ENCODE measurements at places on chromosomes 5 and 9. TPM values are rescaled to one million over a fixed set of nuclear protein-coding genes. Genes with fewer than 3 reads are reported as not detected.

EGFLAM gene
- total RNA-seq = 132 TPM

ZNF366 gene
- 13.8 TPM for total RNA-seq

EDIL3 gene
- 3.7 TPM for total RNA-seq

IFNA21 gene
- not detected for total RNA-seq

ACTBL2 gene
- total RNA-seq = not detected

PCDHGA8 gene
- 0.87 TPM for total RNA-seq

SLC28A3 gene
- total RNA-seq = 0.10 TPM

EEIG1 gene
- 12.8 TPM for total RNA-seq

GRCh38 chr9:92696619-92697018 lies 26.7 kb upstream of the IPPK start:
- no peak for DNase-seq

GRCh38 chr9:72415163-72415562 lies 50.2 kb upstream of the ZFAND5 start:
- DNase-seq = no peak

GRCh38 chr5:167417662-167418061 lies 873.8 kb upstream of the WWC1 start:
- no peak for DNase-seq

- DNase-seq = no peak
Measured at GRCh38 chr5:153885141-153885540, 153.6 kb downstream of the FAM114A2 start.

GRCh38 chr9:104747565-104748358 lies at the start of gene NIPSNAP3A:
NIPSNAP3A (plus strand) TSS chr9:104747683; CDS start chr9:104747793, 110 bp downstream.
- peak; percentile 95 for DNase-seq

GRCh38 chr9:86515221-86515620 lies 161.0 kb upstream of the TUT7 start:
- no peak for DNase-seq

- no peak for DNase-seq
Measured at GRCh38 chr5:93967923-93968322, 226.5 kb upstream of the POU5F2 start.

- DNase-seq = no peak
Measured at GRCh38 chr9:77898864-77899263, 132.7 kb downstream of the GNAQ start.

- no peak for DNase-seq
Measured at GRCh38 chr5:110760158-110760557, 21.4 kb downstream of the SLC25A46 start.

DNA sequence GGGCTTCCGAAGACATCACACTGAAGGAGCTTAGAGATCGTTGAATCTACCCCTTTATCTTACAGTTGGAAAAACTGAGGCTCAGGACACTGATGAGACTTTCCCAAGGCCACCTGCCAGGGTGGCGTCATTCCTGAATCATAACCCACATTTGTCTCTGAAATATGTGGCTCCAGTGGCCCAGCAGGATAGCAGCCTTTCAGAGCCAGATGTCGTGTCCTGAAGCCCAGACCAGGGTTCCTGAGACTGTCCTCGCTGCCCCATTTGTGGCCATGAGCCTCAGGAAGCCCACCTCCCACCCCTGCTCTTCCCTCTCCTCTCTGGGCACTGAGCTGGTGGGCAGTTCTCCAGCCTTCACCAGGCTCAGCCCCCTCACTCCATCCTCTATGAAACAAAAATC lies 2.4 kb downstream of the HMCN2 start:
- peak; percentile 28 for DNase-seq

DNA sequence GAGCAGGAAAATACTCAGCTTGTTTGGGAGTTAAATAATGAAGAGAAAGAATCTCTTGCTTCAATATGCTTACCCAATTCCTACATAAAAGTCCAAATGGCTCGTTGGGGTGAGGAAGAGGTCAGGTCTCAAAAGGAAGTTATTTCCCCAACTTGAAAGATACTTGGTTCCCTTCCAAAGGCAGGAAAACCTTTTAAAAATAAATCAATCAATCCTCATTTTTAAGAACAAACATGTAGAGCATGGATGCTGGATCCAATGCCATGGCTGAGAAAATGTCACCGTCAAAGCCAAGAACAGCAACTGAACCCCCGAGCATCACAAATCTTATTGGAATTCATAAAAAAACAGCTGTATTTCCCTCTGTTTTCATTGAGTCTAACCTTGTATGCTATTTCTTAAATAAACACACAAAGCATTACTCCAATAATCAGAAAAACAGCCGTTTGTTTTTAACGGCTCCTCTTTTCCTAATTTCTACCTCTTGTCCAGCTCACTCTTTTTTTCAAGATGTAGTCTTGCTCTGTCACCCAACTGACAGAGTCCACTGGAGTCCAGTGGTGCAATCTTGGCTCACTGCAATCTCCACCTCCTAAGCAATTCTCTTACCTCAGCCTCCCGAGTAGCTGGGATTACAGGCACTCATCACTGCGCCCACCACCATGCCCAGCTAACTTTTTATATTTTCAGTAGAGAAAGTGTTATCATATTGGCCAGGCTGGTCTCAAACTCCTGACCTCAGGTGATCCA lies 140.7 kb downstream of the GNA14 start:
- DNase-seq = no peak

DNA sequence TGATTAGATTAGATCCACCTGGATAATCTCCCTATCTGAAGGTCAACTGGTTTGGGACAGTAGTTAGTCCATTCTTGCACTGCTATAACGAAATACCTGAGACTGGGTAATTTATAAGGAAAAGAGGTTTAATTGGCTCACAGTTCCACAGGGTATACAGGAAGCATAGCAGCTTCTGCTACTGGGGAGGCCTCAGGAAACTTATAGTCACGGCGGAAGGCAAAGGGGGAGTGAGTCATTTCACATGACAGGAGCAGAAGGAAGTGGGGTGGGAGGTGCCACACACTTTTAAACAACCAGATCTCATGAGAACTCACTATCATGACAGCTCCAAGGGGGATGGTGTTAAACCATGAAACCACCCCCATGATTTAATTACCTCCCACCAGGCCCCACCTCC lies 9.9 kb downstream of the C9orf40 start:
- DNase-seq = no peak

- DNase-seq = peak; percentile 9
Measured at GRCh38 chr5:180296771-180297170, 4.9 kb upstream of the MAPK9 start.

DNA sequence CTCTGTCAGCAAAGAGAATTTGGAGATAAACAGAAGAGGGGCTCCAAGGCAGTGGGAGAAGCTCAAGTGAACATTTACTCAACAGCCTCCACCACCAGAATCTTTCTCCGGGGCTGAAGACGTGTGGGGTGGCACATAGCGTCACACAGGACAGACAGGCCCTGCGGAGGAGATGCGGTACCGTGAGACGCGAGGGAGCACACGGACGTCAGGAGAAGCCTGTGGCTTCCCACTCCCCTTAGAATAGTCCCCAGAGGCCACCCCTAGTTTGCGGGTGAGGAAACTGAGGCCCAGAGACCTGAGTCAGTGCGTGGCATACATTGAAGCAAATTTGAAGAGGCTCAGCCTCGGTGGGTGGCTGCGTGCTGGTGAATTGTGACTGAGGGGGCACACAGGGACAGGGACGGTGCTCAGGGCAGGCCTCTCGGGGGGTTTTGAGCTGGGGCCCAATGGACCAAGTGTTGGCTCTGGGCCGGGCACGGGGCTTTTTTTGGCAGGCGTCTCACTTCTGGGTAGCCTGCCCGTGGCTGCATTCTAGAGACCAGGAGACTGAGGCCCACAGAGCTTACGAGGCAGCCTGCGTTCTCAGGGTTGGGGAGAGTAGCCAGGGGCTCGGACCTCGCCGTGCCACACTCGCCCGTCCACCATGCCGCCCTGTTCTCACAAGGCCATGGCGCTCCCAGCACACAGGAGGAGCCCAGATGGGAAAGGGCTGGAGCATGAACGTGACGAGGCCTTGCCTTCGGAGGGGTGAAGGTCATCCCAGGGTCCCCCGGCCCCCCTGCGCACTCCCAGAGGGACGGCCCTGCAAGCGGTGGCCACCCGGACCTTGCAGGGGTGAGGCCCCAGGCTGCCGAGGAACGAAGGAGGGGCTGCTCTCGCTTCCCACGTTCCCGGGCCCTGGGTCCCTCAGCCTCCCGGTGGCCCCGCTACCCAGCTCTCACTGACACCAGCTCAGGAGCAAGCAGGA lies 220.6 kb downstream of the C9orf50 start:
- no peak for DNase-seq

GRCh38 chr9:89610391-89610925 lies 5.6 kb downstream of the GADD45G start:
- DNase-seq = no peak

GRCh38 chr9:125649315-125649714 lies 57.7 kb downstream of the MAPKAP1 start:
- no peak for DNase-seq

- DNase-seq = no peak
Measured at GRCh38 chr9:33320568-33321261, 30.4 kb downstream of the NFX1 start.

GRCh38 chr5:127988146-127988760 lies 95.3 kb upstream of the SLC12A2 start:
- DNase-seq = no peak

GRCh38 chr5:159913501-159913900 lies 2.8 kb upstream of the ADRA1B start:
- no peak for DNase-seq

GRCh38 chr5:138467711-138468132 lies 2.4 kb downstream of the EGR1 start:
- DNase-seq = no peak

DNA sequence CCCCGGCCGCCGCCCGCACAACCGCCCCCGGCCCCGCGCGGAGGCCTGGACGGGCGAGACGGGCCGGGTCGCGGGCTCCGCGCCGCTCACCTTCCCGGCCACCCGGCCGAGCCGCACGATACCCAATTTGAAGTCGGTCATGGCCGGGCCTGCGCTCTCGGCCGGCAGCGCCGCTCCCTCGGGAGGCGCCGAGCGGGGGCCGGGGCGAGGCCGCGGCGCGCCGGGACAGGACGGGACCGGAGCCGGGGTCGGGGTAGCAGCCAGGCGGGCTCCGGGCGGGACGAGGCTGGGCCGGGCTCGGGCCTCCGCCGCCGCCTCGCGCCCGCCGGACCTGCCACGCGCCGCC lies 216 bp downstream of the ZMYND19 start:
- no peak for DNase-seq

- no peak for DNase-seq
Measured at GRCh38 chr9:129435291-129435690, 185.6 kb downstream of the C9orf50 start.

DNA sequence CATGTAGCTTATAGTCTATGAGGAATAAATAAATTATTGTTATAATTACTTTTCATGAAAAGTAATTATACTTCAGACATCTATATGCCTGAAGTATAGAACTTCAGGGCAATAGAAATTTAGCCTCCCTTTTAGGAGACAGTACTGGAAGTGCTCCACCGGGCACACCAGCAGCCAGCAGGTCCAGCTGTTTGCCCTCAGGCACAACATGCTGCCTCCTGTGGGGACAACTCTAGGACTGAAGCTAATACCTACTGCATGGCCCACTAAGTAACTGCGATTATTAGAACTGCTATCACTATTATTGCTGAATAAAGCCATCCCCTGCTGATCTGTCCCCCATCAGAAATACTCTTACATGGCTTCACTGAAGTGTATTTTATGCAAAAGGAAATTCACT lies 329.6 kb downstream of the MED10 start:
- DNase-seq = no peak

GRCh38 chr5:129217179-129217578 lies 122.6 kb downstream of the ISOC1 start:
- DNase-seq = no peak

DNA sequence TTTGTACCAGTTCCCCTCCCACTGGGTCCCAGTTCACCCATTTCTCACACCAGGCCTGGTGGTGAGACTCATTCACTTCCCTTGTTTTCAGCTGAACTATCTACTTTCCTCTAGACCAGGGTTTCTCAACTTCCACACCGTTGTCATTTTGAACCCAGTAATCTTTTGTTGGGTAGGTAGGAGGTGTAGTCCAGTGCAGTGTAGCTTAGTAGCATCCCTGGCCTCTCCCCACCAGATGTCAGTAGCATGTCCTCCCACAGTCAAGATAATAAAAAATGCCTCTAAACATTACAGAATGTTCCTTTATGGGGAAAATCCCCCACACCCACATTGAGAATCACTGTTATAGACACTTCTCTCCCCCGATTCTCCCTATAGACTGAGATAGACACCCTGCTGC lies 299.1 kb downstream of the EPB41L4A start:
- DNase-seq = no peak

- no peak for DNase-seq
Measured at GRCh38 chr5:137607771-137608170, 108.6 kb upstream of the SPOCK1 start.

GRCh38 chr5:178785999-178786398 lies 55.5 kb upstream of the ZNF354A start:
- no peak for DNase-seq

- DNase-seq = no peak
Measured at GRCh38 chr5:61386045-61386800, 54.2 kb downstream of the ZSWIM6 start.

Measured in mesenteric fat pad (tissue), 1 donor.